ENCODE measurements at places on chromosomes 6 and 20. TPM values are rescaled to one million over a fixed set of nuclear protein-coding genes. Genes with fewer than 3 reads are reported as not detected.

GRCh38 chr6:13924146-13924948, 405 bp upstream of the RNF182 start:
- DNase-seq = peak; percentile 4

- DNase-seq = no peak
Observed at GRCh38 chr6:110554966-110555460, 78.6 kb upstream of the SLC22A16 start.

GRCh38 chr20:42978184-42978974, 211.3 kb downstream of the PTPRT start:
- DNase-seq = no peak

DNA sequence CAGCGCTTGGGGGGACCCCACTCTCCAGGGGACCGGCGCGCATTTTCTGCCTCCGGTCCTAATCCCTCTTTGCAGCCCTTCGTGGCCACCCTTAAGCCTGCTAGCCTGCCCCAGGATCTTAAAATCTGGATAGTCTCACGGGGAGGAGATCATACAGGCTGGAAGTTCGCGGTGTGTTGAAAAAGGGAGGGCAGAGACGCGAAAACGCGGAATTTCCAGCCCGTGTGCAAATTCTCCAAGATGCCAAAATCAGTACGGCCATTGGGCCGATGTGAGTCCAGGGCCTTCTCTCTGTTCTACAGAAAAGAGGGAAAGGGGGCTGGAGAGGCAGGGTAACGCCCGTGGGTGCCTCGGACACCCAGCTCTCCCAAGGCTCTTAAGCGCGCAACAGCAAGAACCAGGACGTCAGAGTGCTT, 9.4 kb downstream of the NR2E1 start:
- DNase-seq = no peak

- no peak for DNase-seq
Observed at GRCh38 chr6:56297022-56297989, 49.9 kb upstream of the COL21A1 start.

DNA sequence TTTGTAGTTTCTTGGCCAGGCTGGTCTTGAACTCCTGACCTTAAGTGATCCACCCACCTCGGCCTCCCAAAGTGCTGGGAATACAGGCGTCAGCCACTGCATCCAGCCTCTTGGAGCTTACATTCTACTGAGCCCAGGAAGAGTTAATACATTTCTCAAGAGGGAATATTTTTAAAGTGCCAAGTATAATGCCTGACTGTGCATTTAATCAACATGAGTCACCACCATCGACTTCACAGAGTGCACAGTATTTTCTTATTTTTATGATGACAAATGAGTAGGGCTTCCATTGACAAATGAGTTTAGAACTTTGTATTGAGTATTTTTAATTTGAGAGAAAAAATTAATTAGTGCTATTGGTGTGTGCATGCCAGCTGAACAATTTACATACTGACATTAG, 72.2 kb downstream of the SASH1 start:
- no peak for DNase-seq

DNA sequence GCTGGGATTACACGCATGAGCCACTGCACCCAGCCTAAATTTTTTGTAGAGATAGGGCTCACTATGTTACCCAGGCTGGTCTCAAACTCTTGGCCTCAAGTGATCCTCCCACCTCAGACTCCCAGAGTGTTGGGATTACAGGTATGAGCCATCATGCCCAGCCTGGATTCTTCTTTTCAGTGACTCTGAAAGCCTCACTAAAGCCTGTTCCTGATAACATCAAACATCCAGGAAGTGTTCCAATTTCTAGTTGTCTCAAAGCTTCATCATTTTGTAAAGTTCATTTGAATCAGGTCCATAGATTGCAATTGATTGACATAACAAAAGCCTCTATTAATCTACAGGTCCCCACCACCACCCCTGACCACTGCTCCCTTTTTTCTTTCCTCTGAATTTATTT, 29.2 kb upstream of the CHMP4B start:
- no peak for DNase-seq

GRCh38 chr6:170074435-170074834, 216.4 kb downstream of the DLL1 start:
- no peak for DNase-seq

- DNase-seq = no peak
Observed at GRCh38 chr6:104632588-104632987, 227.1 kb downstream of the HACE1 start.

GRCh38 chr20:17381724-17382123, 149.5 kb downstream of the BFSP1 start:
- no peak for DNase-seq

DNA sequence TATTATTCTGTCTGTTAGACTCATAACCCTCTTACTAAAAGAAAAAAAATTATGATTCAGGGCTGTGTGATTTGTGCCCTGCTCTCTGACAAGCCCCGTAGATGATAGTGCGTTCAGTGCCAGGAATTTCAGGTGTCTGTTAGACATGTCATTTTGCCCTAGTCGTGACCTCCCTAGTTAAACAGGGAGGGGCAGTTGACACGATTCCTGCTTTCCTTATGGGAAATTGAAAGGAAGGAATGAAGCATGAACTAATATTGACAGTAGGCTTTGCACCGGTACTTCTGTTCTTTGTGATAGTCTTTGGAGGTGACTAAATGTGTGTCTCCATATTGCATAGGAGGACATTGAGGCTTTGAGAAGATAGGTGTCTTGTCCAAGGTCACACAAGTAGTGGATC, 26.3 kb downstream of the RPRD1B start:
- no peak for DNase-seq

DNA sequence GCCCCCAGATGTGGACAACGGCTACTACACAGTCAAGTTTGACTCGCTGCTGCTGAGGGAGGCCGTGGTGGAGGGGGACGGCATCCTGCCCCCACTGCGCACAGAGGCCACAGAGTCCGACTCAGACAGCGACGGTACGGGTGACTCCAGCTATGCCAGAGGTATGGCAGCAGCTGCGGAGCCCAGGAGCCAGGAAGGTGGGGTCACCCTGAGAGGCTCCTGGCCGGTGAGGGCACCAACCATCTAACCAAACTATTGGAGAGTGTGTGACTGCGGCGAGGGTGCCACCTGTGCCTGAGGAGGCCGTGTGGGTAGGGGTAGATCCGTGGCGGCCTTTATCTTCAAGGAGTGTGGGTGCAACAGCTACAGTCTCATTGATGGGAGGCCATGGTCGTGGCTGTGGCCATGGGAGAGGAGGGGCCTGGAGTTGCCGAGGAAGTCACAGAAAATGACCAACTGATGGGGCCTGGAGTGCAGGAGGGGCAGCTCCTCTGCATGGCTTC, 2.8 kb upstream of the LIME1 start:
- no peak for DNase-seq

- DNase-seq = no peak
Observed at GRCh38 chr20:63544958-63545516, 2.5 kb downstream of the SRMS start.

GRCh38 chr20:32124916-32125454, 15.5 kb downstream of the TM9SF4 start:
- DNase-seq = no peak

DNA sequence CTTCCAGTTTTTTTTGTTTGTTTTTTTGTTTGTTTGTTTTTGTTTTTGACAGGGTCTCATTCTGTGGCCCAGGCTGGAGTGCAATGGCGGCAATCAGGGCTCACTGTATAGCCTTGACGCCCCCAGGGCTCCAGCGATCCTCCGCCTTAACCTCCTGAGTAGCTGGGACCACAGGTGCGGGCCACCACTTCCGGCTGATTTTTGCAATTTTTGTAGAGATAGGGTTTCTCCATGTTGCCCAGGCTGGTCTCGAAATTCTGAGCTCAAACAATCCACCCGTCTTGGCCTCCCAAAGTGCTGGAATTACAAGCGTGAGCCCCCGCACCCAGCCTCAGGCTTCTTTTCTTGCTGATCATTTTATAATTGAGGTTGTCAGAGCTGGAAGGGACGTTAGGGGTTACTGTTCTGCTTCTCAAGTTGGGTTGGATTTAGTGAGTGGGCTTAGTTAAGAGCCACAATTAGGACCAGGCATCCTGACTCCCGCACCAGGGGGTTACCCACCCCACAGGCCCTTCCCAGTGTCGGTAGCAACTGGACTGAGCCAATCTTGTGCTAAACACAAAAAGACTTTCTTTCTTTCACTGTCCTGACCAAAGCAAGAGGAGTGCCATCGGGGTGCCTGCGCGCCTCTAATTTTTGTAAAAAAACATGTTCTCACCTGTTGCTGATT, 13.1 kb upstream of the ZSCAN9 start:
- no peak for DNase-seq

GRCh38 chr6:4208158-4208557, 72.8 kb upstream of the ECI2 start:
- DNase-seq = no peak

DNA sequence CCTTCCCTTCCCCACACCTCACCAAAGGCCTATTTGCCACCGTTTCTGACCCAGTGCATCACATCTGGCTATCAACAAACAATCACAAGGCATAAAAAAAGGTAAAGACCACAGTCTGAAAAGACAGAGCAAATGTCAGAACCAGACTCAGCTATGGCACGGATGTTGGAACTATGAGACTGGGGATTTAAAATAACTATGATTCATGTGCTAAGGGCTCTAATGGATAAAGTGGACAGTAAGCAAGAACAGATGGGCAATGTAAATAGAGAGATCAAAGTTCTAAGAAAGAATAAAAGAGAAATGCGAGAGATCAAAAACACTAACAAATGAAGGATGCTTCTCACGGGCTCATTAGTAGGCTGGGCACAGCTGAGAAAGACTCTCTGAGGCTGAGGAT, 99.5 kb downstream of the LAMP5 start:
- no peak for DNase-seq

DNA sequence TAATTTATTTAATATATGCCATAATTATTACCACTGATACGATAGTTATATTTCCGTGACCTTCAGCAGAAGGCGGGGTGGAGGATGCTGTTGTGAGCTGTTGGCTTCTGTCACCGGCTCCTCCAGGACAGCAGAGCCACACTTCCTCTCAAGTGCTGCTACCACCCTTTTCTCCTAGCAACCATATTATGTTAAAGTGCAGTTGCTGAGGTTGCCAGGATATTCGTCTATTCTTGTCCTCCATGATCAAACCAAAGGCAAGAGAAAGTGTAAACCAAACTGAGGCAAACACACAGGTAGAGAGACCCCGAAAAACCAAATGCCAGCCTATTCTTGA, 27.8 kb downstream of the RGS17 start:
- DNase-seq = no peak

DNA sequence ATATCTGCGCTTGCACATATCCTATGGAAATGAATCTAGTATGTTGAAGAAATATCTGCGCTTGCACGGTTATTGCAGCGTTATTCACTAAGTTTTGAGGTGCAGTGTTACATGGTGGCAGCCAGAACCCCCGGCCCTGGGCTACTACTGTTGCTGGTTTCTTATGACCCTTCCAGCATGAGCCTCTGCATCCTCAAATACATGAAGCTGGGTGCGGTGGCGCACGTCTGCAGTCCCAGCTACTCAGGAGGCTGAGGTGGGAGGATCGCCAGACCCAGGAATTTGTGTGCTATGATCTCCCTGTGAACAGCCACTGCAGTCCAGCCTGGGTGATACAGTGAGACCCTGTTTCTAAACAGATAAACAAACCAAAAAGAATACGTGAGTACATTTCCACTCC, 9.3 kb upstream of the CEBPB start:
- no peak for DNase-seq

DNA sequence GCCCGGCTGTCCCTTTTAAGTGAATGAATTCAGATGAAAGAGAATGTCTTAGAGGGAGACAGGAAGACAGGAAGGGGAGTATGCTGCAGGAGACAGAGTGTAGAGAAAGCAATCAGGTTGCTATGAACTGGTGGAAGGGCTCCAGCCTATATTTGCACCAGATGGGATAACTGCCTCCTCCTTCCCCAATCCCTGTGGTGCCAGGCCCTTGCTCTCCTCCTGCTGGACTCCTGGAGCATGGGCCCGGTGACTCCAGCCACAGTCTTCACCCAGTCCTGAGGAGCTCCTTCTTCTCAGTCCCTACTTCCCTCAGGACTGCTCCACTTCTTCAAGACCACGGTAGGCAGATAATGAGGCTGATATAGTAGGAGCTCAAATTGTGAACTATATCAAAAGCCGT, 91.8 kb downstream of the TMEM200A start:
- DNase-seq = no peak

- DNase-seq = no peak
Observed at GRCh38 chr6:74409447-74409846, 713.4 kb downstream of the CD109 start.

- no peak for DNase-seq
Observed at GRCh38 chr6:112482373-112482772, 135.2 kb downstream of the RFPL4B start.

- DNase-seq = no peak
Observed at GRCh38 chr6:16386057-16386456, 147.7 kb downstream of the GMPR start.

DNA sequence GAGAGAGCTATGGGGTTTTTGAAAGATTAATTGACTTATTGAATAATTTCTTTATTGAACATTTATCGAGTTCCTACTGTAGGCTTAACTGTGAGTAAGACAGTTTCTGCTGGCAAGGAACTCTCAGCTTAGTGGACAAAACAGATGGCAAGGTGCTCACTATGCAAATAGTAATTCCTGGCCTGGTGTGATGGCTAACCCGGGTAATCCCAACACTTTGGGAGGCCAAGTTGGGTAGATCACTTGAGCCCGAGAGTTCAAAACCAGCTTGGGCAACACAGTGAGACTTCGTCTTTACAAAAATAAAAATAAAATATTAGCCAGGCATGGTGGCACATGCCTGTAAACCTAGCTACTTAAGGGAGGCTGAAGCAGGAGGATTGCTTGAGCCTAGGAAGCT, 13.5 kb upstream of the TGM2 start:
- DNase-seq = no peak

The TCF19 gene
- total RNA-seq = 100 TPM

The HSPA12B gene
- total RNA-seq = not detected

The TMEM30A gene
- total RNA-seq = 228 TPM

The POM121L2 gene
- total RNA-seq = not detected

The PAQR8 gene
- 11.4 TPM for total RNA-seq

The DEFB115 gene
- total RNA-seq = not detected

The C20orf144 gene
- total RNA-seq = 0.23 TPM

The SMOC2 gene
- total RNA-seq = not detected
